ENCODE measurements at places on chromosomes 3 and 15.

DNA sequence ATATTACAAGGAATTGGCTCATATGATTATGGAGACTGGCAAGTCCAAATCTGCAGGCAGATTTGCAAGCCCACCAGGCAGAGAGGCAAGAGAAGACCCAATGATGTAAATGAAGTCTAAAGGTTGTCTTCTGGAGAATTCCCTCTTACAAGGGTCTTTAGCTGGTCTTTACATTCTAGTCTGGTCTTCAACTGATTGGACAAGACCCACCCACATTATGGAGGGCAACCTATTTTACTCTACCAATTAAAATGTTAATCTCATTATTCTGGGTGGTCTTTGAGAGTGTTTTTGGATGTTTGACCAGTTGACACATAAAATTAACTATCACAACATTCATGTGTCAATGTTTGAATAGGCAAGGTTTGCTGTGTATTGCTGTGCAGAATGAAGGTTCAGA, 28.0 kb upstream of the ATP11B start:
- no peak for DNase-seq

GRCh38 chr15:74350295-74351275, 16.9 kb downstream of the CYP11A1 start:
- DNase-seq, result no peak

DNA sequence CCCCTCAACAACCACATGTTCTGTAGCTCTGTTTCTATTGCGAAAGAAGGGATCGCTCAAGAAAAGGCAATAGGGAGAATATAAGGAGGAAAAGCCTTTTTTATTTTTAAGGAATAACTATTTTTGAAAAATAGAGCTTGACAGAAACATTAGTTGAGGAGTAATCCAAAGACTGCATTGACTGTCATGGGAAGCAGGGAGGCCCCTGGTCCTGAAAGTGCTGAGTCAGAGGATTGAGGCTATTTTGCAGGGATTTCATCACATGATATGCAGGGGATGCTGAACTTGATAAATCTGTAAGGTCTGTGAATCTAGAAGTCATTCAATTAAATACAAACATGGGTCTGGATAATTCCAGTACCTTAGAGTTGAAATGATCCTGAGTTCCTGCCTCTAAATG, 92.0 kb downstream of the MTHFS start:
- no peak for DNase-seq

GRCh38 chr3:9408061-9408460, 10.6 kb downstream of the SETD5 start:
- no peak for DNase-seq

- no peak for DNase-seq
Measured at GRCh38 chr15:84996055-84996454, 14.4 kb downstream of the PDE8A start.

GRCh38 chr15:78306176-78306774, 6.9 kb upstream of the SKIC8 start:
- DNase-seq, result no peak

GRCh38 chr15:29596266-29596665, 226.0 kb downstream of the TJP1 start:
- DNase-seq, result no peak

DNA sequence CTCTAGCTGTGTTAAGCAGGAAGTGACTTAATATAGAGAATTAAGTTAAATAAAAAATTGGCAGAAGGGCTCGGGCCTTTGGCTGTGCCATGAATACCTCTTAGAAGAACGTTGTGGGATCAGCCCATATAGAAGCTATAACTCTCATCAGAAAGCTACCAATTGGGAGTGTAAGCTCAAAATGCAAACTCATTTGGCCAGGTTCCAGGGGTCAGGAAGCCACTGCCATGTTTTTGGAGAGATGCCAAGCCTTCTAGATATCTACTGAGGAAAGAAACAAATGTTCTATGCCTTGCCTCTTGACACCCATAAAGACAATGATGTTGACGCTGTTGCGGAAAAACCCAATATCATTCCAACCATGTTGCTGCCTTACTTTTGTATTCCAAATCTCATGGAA, 475.2 kb upstream of the TGFBR2 start:
- DNase-seq, result no peak

- DNase-seq, result no peak
Measured at GRCh38 chr3:111810909-111811308, 48.2 kb upstream of the PHLDB2 start.

DNA sequence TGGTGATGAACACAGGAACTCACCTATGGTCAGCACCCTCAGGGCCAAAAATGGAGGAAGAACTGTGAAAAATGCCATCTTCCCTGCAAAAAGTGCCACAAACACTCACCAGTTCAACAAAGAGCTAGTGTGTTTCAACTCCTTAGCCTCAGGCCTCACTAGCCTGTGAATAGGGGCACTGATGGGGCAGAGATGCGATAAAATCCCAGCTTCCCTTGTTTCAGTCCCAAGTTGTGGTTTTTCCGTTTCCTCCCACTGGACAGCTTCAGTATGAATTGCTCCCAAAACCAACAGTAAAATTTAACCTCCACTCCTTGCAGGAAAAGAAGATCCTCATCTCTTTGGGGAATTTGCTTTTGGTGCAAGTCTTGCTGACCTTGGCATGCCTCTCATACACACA, 117.4 kb upstream of the ADAMTS9 start:
- no peak for DNase-seq

- no peak for DNase-seq
Measured at GRCh38 chr15:91318516-91318915, 218.5 kb downstream of the SV2B start.

GRCh38 chr3:162507397-162507796, 1010.8 kb downstream of the OTOL1 start:
- DNase-seq, result no peak
